Naive B cell (primary cell): ENCODE measurements at places on chromosomes 2 and 18. TPM values are rescaled to one million over a fixed set of nuclear protein-coding genes. Genes with fewer than 3 reads are reported as not detected.

TGOLN2 gene
- polyA plus RNA-seq = 82.2 TPM

DNA sequence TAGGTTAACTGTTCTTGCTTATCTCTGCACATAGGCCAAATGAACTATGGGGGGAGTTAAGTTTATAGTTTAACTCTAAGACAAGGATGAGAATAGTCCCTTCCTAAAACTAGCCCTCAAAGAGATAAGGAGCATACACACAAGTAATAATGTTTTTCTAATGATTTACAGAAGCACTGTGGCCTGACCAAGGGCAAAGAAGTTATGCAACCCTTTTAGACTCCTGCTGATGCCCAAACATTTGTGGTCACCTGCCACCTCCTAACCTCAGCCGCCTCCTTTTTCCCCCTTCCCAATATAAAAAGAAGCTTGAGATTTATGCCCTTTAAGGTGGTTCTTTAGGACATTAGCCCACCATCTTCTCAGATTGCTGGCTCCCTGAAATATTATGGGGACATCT is 357.7 kb downstream of the ALK start:
- no peak for DNase-seq

GRCh38 chr2:5562865-5563264 is 129.3 kb upstream of the SOX11 start:
- no peak for DNase-seq

DNA sequence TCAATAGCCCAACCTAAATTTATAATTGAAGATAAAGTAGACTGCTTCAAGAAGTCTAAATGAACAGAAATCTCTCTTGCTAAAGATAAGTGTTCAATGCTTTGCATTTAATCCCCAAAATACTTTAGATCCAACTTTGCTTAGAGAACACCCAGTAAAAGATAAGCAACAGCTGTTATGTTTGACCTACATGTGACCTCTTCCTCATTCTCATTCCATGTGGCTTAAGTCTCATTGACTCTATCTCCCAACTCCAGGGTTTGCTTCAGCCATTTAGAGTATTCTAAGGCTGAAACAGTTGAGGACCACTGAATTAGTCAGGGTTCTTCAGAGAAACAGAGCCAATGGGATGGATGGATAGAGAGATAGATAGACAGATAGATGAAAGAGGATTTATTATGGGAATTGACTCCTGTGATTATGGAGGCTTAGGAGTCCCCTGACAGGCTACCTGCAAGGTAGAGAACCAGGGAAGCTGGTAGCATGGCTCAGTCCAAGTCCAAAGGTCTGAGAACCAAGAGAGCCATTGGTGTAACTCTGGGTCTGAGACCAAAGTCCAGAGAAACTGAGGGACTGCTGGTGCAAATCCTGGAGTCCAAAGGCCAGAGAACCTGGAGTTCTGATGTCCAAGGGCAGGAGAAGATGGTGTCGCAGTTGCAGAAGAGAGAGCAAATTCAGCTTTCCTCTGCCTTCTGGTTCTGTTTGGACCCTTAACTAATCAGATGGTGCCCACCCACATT is 32.1 kb downstream of the CRYGD start:
- no peak for DNase-seq

DNA sequence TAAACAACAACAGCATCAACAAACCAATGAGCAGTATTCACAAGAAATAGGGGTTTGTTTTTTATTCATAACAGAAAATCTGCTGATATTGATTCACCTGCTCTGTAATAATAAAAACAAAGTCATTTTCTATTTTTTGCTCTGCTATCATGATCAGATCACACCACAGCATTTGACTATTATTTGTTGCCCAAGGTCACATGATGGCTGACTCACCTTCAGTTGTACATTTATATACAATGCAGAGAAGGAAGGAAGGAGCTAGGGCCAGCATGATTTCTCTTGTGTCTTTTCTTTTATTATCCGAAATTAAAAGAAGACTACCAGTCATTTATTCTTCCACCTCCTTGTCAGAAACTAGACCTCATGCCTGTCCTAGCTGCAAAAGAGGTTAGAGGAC is 1427.7 kb upstream of the CELF4 start:
- no peak for DNase-seq

DNA sequence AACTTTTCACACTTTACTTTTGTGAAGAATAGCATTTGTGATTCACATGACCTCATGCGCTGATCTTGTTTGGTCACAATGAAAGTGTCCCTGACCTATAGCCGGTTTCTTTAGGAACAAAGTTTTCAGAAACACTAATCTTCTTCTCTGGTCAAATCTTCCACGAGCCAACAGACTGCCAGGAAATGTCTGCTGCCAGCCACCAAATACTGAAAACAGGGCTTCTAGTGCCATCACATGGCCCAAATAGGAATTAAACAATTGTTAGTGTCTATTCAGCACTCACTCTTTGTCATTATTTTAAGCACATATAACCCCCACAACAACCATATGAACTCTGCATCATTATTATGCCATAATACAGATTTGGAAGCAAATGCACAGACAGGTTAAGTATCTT is 286.5 kb upstream of the SYT4 start:
- DNase-seq = no peak

GRCh38 chr2:19900931-19901441 is 797 bp downstream of the TTC32 start:
- no peak for DNase-seq

GRCh38 chr18:75066021-75066880 is 142.7 kb downstream of the PTGR3 start:
- no peak for DNase-seq
